ENCODE measurements at places on chromosomes 12 and 14.

DNA sequence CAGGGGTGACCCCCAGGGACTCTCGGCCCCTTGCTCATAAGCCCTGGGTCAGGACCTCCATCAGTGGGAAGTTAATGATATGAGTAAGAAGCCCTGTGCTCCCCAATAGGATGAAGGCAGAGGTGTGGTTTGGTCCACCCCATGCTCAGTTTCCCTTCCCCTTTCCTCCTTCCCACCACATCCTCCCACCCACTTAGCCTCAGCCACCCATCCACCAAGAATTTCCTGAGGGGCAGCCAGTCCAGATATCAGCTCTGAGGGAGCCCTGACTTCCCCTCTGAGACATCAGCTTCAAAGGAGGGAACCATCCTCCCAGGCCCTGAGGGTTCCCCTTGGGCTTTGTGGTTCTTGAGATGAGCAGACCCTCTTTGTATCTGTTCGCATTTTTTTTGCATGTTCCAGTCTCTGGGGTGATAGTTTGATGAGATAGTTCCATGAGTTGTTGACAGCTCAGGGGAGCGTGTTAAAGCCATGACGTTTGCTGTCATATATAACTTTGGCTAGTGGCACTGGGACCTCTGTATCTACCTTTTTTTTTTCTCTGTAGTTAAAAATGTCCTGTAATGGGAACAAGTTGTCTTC lies 71.2 kb downstream of the LGMN start:
- DNase-seq = peak; percentile 85

- DNase-seq = peak; percentile 96
Observed at GRCh38 chr12:120445911-120446843, at the start of the genes GATC and TRIAP1. TSS of gene GATC (plus strand) at chr12:120446444. CDS start at chr12:120446481, 37 bp downstream. TSS of gene TRIAP1 (minus strand) at chr12:120446384. CDS start at chr12:120446372, 12 bp downstream.

DNA sequence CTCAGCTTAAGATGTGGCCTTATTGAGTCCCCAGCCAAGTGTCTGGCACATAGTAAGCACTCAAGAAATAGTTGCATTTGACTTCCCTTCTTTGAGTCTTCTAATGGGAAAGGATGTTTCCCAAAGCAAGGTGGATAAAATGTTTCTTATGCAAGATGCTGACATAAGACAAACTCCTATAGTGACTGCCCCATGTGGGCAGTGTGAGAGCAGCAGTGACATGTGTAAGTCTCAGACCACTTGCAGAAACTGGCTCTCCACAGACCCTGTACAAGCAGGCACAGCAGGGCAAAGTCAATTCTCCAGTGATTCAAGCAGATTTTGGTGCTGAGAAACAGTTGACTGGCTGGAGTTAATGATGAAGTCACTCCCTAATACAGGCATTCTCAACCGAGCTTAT lies 255.3 kb downstream of the ANO2 start:
- DNase-seq = no peak

- DNase-seq = no peak
Observed at GRCh38 chr14:91270619-91271018, 26.1 kb upstream of the GPR68 start.

DNA sequence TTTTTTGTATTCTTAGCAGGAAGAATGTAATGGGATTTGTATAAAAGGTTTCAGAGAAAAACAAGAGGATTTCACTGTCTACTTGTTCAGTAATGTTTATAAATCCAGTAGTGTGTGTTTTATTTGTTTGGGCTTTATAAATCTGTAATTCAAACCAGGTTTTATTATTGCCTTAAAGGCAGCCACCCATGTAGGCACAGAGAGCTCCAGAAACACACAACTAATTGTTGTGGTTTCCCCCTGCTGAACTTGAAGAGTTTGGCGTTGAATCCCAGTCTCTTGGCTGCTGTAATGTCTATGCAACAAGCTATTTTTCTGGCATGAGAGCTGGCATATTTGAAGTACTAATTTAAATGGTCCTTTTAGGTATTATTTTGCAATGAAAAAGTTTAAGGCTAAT lies 63.4 kb upstream of the SLCO1C1 start:
- DNase-seq = no peak

- no peak for DNase-seq
Observed at GRCh38 chr12:45504316-45505010, 225.0 kb upstream of the ARID2 start.

DNA sequence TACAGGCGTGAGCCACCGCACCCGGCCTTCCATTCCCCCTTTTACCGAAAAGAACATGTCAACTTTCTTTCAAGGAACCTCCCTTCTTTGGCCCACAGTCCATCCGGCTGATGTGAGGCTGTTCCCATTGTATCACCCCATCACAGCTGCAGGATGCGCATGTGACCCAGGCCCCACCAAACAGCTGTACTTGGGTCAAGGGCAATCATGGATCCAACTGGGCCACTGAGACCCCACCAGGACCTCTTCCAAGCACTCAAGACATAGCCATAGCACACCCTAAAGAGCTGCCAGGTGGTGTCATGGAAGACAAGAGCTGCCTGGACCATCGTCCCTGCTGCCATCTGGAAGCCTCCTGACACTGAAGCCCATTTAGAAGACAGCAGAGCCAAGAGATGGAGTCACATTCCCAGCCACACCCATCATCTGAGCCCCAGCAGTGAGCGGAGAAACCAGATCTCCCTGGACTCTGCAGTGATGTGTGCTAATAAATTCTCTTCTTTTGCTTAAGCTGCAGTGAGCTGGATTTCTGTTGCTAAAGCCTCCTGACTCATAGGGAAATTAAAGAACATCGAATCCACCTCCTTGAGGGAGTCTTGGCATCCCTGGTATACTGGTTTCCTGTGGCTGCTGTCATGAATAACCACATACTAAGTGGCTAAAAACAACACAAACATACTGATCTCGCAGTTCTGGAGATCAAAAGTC lies 105.6 kb downstream of the KSR2 start:
- DNase-seq = no peak

- DNase-seq = no peak
Observed at GRCh38 chr12:55737581-55738122, 5.3 kb upstream of the GDF11 start.

DNA sequence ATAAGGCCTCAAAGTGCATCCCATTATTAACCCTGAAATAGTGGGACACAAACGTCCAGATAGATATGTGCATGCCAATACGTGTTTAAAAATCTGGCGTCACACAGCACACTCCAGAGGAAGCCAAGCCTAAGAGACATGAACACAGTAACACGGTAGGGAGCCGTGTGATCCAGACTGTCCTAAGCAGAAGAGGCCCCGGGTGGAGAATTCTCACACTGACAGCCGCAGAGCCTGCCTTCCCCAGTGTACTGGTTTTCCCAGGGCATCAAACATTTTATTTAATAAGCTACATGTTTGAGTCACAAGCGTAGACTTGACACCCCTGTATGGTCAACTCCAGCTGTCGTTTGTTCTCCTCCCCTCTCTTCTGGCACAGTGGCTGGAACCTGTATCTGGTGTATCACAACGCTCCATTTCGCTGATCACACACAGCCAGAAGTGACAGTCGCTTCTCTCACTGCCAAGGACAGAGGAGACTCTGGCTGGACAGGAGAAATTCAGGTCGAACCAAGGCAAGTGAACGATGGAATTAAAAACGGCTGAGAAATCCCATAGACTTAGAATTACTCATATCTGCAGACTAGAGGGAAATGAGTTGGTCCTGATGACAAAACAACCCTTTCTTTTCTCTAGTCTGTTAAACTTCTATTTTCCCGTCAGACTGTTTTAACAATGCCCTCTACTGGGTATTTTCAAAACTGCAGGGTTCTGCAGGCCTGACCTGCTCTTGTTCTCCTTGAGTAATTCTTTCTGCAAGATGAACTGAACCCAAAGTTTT lies 359.9 kb downstream of the RGS6 start:
- DNase-seq = no peak

DNA sequence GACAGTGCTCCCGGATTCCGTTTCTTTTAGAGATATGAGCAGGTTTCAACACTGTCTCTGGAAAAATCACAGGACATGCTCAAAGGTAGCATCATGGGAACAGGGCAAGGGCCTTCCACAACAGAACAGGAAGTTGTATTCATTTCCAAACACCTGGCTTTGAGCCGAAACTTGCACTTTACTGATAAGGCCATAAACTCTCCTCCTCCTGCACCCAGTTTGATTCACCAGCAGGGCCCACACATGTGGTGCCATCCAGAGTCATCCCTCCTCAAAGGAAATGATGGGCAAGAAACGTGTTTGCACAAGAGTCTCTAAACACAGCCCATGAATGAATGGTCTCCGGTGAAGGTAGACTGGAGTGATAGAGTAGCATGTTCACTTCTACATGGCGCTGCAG lies 268.4 kb upstream of the FKBP4 start:
- no peak for DNase-seq

DNA sequence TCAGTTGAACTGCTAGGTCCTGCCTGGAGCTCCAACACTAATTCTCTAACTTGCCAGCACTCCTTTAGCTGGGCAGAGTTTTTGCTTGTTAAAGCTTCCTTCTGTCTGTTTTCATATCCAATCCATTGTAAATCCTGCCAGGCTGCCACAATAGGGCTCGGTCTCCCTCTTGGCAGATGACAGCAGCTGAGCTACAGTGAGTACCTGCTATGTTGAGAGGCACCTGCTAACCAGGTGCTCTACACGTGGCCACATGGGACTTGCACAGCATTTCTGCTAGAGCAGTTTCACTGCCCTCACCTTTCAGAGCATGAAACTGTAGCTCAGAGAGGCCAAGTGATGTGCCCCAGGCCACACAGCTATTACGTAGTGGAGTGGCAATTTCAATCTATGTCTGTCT lies 106.6 kb upstream of the NOS1 start:
- no peak for DNase-seq

- no peak for DNase-seq
Observed at GRCh38 chr14:44420226-44420625, 86.9 kb downstream of the FSCB start.

- no peak for DNase-seq
Observed at GRCh38 chr12:4213471-4213870, 60.1 kb upstream of the CCND2 start.

GRCh38 chr12:117850048-117850447 lies 118.7 kb downstream of the KSR2 start:
- peak; percentile 28 for DNase-seq

DNA sequence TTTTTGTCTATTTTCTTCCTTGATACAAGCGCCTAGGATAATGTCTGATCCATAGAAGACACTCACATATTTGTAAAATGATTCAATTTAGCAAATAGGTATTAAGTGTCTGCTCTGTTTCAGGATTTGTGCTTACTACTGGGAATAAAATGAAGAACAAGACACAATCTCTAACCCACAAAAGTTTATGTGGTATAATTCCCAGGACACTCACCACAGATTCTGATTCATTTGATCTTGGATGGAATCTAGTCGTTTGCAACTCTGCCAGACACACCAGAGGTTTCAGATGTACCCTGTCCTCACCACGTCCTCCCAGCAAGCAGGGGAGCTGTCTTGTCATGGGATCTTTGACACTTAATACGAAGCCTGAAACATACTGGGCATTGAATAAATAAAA lies 208.3 kb downstream of the LRIG3 start:
- DNase-seq = no peak

DNA sequence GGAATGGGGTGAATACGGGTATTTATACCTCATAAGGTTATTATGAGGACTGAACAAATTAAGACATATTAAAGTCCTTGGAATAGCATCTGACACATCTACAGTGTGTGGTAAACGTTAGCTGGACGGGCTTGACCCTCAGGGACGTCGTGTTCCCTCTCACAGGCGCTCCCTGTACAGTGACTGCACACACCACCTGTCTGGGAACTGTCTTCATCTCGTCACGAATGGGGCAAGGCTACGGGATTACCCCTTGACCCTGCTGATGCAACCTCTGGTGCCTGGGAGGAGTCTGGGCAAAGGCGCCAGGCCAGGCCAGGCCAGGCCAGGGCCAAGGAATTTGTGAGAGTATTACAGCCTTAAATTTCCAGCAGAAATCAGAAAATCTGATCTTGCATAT lies 191.1 kb downstream of the CALM1 start:
- DNase-seq = no peak

DNA sequence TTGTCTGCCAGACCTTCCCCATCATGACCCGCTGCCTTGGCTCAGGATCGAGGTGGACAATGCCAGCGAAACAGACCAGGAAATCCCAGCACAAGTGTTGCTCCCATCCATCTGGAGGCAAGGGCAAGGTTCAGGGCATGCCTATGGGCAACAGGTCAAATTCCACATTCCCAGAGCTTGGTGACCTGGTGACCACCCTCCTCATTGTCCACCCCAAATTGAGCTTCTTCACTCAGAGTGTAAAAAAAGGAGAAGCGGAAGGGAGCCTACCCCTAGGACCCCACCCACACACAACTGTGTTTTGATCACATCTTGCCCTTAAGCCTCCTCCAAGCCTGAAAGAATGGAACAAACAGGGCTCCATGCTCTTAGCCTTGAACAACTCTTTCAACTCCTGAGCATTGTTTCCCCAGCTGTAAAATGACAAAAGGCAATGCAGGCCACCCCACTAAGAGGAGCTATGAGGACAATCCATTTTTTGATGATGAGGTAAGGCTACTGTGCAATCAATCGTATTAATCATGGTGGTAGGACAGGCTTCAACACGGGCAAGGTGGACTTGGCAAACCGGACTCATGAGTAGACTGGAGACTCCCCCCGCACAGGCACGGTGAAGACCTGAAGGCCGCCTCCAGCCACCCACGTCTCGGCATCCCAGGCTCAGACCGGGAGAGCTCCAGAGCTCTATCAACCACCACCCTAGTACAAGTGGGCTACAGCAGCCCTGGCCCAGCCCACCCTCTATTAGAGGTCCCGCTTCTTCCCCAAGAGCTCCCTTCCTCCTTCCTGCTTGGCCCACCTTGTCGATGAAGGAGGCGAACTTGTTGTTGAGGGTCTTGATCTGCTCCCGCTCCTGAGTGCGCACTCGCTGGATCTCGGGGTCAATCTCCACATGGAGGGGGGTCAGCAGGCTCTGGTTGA lies 866 bp downstream of the KRT79 start:
- no peak for DNase-seq

DNA sequence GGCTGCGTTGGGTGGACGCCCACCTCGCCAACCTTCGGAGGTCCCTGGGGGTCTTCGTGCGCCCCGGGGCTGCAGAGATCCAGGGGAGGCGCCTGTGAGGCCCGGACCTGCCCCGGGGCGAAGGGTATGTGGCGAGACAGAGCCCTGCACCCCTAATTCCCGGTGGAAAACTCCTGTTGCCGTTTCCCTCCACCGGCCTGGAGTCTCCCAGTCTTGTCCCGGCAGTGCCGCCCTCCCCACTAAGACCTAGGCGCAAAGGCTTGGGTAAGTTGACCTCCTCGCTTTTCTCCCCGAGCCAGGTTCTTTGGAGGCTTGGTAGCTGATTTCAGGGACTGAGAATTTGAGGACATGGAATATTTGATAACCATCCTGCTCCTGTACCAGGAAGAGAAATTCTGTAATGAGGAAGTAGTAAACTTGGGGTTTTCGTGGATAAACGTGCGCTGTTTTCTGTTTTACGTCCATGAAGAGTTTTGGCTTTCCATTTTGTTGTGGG lies 530 bp downstream of the APAF1 start:
- DNase-seq = no peak
